ENCODE measurements at places on chromosomes 2 and 18.

- no peak for DNase-seq
These were observed 5.1 kb upstream of the ZC3H15 start for GRCh38 chr2:186480991-186481390.

- peak; percentile 82 for DNase-seq
These were observed 45.1 kb downstream of the TRAK2 start for GRCh38 chr2:201406077-201406662.

GRCh38 chr2:73776381-73776780 lies 3.5 kb downstream of the DUSP11 start:
- DNase-seq: no peak

DNA sequence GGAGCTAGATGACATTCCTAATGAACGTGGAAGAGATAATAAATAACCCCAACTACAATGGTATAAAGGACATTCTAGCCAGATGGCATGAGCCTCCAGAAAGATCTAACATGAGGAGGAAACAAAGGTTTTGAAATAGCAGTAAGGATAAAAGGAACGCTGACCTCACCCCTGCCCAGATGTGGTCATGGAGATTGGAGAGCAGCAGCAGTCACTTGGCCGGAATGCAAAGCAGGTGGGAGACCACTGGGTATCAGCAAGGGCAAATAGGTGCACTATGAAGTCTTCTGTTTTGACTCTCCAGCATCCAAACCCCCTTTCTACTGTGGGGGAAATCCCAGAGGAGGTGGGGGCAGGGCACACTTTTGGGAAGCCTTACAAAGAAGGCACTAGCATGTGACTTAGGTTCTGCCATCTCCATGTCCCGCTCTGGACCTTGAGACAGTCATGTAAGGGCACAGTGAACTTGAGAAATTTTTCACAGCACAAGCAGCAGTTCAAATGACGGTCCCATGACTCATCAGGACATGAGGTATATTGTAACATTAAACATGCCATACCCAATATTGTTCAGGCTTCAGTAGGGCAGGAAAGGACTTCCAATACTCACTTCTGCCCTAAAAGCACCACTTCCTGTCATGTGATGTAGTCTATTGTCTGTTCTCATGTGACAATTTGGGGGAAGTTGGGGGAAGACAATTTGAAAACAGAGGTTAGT lies 55.2 kb downstream of the METTL4 start:
- DNase-seq: peak; percentile 78

GRCh38 chr2:118103951-118104940 lies 16.0 kb downstream of the INSIG2 start:
- no peak for DNase-seq

DNA sequence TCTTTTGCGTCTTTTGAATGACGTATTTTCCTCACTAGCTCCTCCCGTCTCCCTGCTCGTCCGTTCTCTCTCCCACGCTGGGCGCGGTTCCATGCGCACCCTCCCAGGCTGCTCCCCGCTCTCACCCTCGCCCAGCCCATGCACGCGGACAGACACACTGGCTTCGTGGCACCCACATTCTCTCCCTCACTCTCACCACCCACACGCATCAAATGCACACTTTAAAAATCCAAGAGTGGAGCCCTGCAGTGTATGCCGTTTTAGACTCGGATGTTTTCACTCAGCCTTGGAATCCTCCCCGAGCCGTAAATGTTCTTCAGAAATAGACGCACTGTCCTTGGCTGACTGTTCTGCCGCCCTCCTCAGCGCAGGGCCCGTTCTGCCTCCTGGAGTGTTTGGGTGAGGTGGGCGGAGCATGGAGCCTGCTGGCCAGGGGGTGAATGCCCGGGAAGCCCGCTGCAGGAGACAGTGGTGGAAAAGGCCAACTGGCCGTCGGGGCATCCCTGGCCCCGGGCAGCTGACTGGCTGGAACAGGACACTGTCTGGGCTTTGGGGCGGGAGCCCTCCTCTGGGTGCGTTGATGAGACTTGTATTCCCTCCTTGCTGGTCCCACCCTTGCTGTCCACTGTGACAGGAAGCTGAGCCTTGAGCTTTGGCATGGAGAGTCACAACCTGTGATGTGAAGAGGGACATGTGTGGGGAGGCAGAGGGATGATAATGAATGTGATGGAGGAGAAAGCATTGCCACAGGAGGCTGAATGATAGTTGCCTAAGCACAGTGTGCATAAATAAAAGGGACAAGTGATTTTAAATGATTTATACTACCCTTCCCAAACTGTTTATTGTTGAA lies 35.4 kb upstream of the LYPD6B start:
- DNase-seq: no peak

GRCh38 chr18:78822949-78823285 lies 156.7 kb upstream of the SALL3 start:
- no peak for DNase-seq

DNA sequence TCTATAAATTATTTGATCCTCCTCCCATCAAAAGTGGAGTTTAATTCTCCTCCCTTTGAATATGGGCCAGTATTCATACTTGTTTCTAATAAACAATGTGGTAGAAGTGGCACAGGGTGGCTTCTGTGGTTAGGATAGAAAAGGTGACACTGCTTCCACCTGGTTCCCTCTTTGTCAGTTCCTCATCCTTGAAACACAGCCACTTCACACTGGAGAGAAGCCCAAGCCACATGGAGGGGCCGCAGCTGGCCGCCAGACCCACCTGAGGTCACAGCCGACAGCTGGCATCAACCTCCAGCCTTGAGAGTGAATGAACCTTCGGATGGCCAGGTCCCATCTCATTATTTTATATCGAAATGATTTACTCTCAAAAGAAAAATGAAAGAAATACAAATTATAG lies 27.5 kb upstream of the SLC66A3 start:
- no peak for DNase-seq

DNA sequence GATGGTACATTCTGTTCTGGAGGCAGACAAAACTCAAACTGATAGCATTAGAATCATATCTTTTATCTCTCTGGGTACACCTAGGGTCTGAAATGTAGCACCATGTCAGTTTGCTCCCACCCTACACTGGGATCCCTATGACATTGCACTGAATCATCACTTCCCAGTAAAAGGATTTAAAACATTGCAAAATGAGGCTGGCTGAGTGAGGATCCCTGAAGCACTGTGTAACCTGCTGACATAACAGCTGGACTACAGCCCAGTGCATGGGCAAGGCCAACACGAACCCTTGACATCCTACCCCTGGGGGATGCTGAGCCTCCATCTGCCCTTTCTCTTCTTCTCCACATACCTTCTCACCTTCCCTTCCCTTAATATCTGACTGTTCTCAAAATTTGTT lies 253.2 kb downstream of the TTC32 start:
- DNase-seq: no peak

- no peak for DNase-seq
These were observed 33.0 kb upstream of the DLX1 start for GRCh38 chr2:172052000-172052983.

- DNase-seq: no peak
These were observed 101.2 kb upstream of the SMAD2 start for GRCh38 chr18:48031641-48032040.
